ENCODE measurements at places on chromosomes 2 and 18.

- DNase-seq = no peak
These were observed 1112.3 kb downstream of the DSC3 start for GRCh38 chr18:29930231-29930630.

- DNase-seq = peak; percentile 31
These were observed 27.2 kb upstream of the EML4 start for GRCh38 chr2:42141687-42142546.

DNA sequence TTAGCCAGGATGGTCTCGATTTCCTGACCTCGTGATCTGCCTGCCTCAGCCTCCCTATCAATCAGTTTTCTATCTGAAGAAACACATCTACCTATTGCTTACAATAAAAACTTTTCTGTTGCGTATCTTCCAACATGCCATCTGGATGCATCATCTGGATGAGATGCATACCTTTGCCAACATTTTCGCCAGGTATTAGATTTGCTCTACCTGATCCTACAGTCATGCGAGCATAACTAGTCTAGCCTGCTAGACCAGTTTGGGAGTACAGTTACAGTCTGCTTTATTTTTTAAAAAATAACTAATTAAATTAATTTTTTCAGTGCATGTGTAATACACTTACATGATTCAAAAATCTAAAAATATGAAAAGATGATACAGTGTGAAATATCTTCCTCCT is 334.0 kb upstream of the MEX3C start:
- no peak for DNase-seq

- DNase-seq = no peak
These were observed 86.9 kb upstream of the LMAN1 start for GRCh38 chr18:59446012-59446411.

DNA sequence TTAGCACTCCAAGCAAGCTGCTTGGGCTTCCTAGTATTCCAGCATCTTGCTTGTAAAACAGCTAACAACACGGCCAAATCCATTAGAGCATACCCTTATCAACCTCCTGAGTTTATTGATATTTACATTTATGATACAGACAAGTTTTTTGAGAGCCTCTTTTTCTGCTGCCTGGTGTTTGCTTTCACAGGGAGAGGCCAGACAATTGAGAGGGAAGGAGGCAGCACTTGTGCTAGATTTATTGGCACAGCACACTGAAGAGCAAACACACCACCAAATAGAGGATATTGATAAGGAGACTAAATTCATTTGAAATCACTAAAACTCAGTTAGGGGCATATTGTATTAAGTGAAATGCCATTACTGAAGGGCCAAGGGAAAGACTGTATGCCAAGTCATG is 1142.3 kb upstream of the FANCL start:
- no peak for DNase-seq

DNA sequence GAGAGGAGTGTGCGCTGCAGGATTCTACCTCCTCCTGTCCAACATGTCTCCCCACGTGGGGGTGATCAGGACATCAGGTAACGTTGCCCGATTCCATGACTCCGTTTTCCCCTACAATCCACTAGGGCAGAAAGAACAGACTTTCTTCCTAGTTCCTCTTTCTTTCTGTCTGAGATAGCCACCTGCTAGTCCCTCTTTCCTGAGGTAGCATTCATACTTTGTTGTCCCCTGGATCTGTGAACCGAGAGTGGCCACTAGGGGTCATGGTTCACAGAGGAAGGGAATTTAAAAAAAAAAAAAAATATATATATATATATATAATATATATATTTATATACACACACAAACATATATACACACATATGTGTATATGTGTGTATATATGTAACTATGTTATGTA is 210.0 kb upstream of the ZNF521 start:
- peak; percentile 16 for DNase-seq

DNA sequence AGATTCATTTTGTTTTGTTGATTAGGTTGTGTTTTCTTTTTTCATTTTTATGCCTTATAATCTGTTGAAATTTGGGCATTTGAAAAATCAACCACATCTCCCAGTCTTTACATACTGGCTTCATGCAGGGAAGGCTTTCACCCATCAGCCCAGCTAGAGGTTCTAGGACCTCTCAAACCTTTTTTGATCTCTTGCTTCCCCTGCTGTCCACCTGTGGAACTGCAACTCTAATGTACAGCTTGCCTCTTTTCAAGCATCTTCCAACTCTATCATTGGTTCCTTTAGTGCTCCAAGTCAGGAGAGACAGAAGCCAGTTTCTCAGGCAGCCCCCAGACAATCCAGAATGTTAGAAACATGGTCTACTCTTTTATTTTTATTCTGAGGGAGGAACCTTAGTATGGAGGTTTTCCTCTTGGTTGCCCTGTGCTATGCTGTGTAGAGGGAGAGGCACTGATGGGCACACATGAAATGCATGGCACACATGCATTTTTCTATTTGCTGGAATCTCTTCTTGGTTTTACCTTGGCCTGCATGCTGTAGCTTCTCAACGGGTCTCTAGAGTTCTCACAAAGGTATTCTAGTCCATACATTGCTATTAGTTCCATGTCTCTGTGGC is 107.2 kb upstream of the L3MBTL4 start:
- peak; percentile 46 for DNase-seq

- DNase-seq = no peak
These were observed 2.7 kb upstream of the CAPN13 start for GRCh38 chr2:30809938-30810337.

- DNase-seq = peak; percentile 9
These were observed 36.0 kb upstream of the STAT1 start for GRCh38 chr2:191049728-191050639.

DNA sequence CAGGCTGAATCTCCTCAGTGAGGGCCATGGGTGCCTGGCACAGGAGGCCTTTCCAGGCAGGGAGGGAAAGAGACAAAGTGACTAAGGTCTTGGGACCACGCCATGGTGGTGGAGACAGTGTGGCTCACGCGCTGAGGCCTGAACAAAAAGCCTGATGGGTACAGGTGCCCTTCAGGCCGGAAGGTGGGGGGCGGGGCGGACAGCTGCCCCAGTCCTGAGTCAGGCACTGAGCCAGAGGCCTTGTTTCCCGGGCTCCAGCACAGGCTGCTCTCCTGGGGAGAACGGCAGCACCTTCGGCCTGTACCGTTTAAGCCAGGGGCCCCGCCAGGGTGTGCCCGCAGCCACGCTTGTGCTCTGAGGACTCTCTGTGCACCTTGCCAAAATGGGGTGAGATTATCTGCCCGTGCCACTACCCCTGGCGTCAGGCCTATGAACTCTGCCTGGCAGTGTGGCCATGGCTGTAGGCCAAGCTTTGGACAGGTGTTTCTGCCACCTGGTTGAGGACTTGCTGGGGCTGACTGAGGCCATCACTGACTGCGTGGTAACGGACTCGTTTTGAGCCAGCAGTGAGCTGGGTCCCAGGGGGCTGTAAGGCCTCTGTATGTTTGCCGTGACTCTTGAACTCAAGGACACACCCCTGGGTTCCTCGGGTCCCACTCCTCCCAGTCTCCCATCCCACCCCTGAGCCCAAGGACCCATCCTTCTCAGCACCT is 31.7 kb upstream of the DNMT3A start:
- no peak for DNase-seq

DNA sequence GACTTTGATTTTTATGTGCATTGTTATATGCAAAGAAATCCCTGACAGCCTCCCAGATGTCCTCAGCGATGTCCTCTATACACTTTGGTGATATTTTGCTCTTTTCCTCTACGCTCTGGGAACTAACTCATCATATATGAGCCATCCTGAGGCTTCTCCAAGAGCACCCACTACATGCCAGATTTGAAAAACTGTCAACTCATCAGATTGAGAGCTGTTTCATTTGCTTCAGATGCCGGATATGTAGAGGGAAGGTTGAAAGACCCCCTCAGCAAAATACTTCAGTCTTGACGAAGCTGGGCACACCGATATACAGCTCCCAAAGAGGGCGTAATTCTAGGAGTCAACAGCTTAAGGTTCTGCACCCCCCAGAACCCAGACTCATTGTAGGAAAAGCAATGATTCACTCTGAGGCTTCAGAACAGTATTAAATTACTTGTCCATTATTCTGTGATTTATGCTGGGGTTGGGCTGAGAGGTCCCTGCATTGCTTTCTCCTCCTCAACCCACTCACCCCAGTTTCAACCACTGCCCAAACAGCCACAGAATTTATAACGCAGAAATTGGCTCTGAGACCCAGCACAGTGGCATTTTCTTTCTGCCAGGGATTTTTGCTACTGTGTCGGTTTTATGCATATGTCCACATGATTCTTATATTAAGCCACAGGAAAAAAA is 341.8 kb downstream of the ALK start:
- DNase-seq = no peak

- DNase-seq = no peak
These were observed 20.3 kb downstream of the MRPL19 start for GRCh38 chr2:75666911-75667310.

DNA sequence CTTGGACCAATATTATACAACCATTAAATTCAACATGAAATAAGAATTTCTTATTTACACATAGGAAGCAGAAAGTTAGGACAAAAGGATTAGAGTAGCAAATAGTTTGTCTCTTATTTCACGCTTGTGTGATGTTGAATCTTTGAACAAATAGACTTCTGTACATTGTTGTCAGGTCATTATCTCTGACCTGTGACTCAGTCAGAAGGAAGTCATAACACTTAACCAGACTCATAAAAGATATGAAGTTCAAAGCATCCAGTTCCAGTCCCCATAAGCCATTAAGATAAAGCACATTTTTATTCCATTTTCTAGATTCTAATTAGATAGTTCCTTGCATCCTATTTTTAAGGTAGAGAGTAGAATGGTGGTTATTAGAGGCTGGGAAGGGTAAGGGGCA is 130.8 kb downstream of the UPP2 start:
- no peak for DNase-seq

- no peak for DNase-seq
These were observed 91.6 kb downstream of the NFATC1 start for GRCh38 chr18:79487183-79487800.

GRCh38 chr2:15986068-15986560 is 45.8 kb downstream of the MYCN start:
- no peak for DNase-seq

- no peak for DNase-seq
These were observed 28.8 kb downstream of the SP140 start for GRCh38 chr2:230254152-230254881.

- no peak for DNase-seq
These were observed 433.7 kb upstream of the RAB12 start for GRCh38 chr18:8175501-8176061.

- DNase-seq = no peak
These were observed 1256.9 kb upstream of the PIK3C3 start for GRCh38 chr18:40698129-40698528.

- no peak for DNase-seq
These were observed 2.4 kb upstream of the CELF4 start for GRCh38 chr18:37567994-37568359.

GRCh38 chr2:233075966-233076339 is 15.8 kb downstream of the INPP5D start:
- peak; percentile 49 for DNase-seq

- DNase-seq = no peak
These were observed 53.7 kb downstream of the SGPP2 start for GRCh38 chr2:222477962-222478608.

GRCh38 chr2:43778233-43778632 is 4.4 kb downstream of the DYNC2LI1 start:
- no peak for DNase-seq

DNA sequence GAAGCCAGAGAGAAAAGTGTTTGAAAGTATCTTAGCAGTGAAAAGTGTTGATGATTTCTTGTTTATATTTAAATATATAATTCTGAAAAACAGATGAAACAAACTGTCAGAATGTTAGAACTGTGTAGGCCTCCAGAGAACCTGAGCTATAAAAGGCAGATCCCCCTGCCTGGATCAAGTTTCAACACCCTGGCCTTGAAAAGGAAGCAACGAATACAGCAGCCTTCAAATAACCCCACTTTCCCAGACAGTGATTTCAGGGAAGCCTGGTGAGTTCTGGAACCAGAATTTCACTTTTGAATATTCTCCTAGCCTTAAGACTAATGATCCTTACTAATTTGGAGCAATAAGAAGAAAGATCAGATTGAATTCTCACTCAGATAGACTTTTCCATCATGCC is 13.3 kb upstream of the TRIM43 start:
- DNase-seq = no peak

DNA sequence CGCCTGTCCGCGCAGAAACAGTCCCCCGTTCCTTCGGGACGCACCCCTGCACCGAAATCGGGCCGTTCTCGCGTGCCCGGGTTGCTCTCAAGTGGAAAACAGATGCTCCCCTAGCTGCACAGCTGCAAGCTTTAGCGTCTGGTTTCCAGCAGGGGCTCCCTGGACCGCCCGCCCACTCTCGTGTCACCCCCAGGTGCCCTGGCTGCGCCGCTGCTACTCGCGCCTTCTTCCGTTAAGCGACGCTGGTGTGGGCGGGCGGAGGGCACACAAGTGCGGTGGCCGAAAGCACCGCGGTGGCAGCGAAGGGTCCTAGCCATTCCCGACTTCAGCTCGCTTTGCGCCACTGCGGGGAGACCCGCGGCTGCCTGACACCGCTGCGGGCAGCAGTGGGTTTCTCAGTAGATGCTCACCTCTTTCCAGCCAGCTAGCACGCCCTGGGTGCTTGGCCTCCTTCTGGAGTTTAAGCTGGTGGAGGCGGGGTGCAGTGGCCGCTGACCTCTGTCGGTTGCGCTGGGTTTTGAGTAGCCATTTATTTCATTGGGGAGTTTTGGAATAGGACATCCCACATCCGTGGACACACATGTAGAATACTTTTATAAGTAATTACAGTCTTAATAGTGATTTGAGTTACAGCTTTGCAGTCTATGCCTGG is 806 bp downstream of the ZNF407 start:
- DNase-seq = peak; percentile 47

DNA sequence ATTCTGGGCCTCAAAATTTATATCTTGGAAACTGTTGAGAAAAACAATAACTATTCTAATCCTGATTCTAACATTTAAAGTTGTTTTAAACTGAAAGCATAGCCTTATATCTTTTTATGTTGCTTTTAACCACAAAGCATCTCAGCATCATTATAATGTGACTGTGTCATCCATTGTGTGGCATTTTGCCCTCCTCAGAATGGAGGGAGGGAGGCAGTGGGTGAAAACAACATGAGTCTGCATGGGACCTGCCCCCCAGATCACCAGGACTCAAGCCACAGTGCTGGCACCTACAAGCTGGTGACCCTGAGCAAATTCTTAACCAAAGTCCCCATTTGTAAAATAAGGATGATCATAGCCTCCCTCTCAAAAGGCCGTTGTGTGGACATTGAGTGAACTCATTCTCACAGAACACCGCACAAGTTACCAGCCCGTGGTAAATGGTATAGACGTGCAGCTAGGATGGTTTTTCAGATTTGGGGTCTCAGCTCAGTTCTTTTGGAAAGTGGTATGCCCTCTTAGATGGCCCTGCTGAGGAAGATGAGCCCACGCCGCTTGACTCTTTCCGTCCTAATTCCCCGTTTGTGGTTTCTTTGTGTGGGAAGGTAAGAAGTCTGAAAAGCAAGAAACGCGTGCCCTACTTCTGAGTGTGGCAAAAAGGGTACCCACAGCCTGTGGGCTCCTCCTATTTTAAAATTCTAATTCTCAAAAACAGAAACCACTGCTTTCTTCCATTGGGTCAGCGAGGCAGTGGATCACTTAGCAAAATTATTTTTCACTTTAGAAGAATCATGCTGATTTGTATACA is 305.0 kb upstream of the ID2 start:
- no peak for DNase-seq

Measured in AML-193 (cell line).